Peyer's patch (tissue), 4 donors: ENCODE measurements at places on chromosomes 3 and 15.

DNA sequence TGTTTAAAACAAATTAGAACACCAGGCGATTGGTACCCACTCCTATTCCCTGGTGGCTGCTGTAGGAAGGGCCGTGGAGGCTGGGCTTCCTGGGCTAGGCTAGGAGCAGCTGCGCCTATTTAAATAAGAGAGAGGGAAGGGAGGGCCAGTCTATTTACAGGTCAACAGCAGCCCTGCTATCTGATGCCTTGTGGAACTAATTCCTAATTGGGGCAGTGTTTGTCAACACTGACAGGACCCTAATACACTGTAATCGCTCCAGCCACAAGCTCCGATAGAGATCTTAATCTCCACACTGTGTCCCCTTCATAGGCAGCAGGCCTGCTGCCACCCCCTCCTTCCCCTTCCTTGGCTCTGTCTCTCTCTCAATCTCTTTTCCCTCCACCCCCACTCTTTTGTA is 116.9 kb upstream of the SOX14 start:
- no peak overlapping the region for H3K27ac ChIP-seq
- no peaks in the 10 kb centered on the region for H3K36me3 ChIP-seq
- no peak for DNase-seq
- no peaks in the 10 kb centered on the region for H3K4me1 ChIP-seq

DNA sequence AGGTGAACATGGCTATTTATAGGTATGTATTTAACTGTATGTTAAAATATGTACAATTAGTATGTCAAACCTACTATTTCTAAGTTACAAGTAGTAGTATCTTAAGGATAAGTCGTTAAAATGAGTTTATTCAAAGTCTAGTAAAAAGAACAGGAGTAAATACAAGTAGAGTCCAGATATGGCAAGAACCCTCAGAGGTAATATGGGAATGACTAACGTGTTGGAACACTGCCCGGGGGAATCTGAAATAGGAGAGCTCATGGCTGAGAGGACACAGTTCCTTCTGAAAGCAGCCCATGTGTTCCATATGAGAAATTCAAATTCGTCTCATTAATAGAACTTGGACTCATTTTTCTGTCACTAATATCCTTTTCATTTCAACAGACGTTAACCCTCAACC is 158.8 kb downstream of the CLSTN2 start:
- H3K4me3 ChIP-seq, result no peak overlapping the region
- H3K27ac ChIP-seq, result no peak overlapping the region
- H3K4me1 ChIP-seq, result no peaks in the 10 kb centered on the region
- no peak for DNase-seq

GRCh38 chr3:194225988-194226663 is 90.2 kb downstream of the HES1 start:
- H3K36me3 ChIP-seq, result no peaks in the 10 kb centered on the region
- no peak overlapping the region for H3K4me3 ChIP-seq
- DNase-seq, result no peak

DNA sequence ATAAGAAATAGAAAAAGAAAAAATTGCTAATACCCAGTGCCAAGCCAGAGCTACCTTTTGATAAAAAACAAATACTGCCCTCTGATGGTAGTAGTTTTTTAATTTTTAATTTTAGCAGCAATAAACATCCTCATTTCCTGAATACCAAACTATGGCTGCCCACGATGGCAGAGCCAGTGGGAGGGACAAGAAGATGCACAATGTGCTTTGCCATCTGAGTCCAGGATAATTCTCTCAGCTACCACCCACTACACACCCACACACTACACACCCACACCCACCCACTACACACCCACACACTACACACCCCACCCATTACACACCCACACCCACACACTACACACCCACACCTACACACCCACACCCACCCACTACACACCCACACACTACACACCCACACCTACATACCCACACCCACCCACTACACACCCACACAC is 17.8 kb downstream of the CEP19 start:
- no peaks in the 10 kb centered on the region for H3K4me1 ChIP-seq
- no peaks in the 10 kb centered on the region for H3K27me3 ChIP-seq
- H3K36me3 ChIP-seq, result no peaks in the 10 kb centered on the region
- no peak overlapping the region for H3K4me3 ChIP-seq

DNA sequence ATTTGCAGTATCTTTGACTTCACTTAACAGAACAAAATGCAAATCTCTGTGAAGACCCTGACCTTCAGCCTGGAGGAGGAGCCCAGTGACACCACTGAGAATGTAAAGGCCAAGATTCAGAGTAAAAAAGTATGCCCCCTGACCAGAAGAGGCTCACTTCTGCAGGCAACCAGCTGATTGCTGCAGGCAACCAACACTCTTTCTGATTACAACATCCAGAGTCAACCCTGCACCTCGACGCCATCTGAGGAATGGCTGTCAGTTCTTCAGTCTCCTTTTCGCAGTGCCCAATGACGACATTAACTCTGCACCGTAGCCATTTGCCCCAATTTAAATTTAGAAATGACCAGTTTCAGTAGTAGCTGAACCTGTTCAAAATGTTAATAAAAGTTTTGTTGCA is 14.9 kb downstream of the ATP13A3 start:
- H3K27ac ChIP-seq, result no peak overlapping the region
- no peaks in the 10 kb centered on the region for H3K27me3 ChIP-seq
- DNase-seq, result no peak
- no peak overlapping the region for H3K4me3 ChIP-seq

GRCh38 chr3:45139372-45140140 is 6.6 kb downstream of the CDCP1 start:
- no peaks in the 10 kb centered on the region for H3K4me1 ChIP-seq
- no peaks in the 10 kb centered on the region for H3K27me3 ChIP-seq
- no peak overlapping the region for H3K4me3 ChIP-seq
